Stimulated activated CD8-positive, alpha-beta memory T cell treated with anti-CD3 and anti-CD28 coated beads, Interleukin-4, amount 100 ng/mL, for 4 hours (primary cell): ENCODE measurements at places on chromosomes 1 and 21.

GRCh38 chr1:86356247-86356646 is 39.9 kb downstream of the ODF2L start:
- DNase-seq, result no peak

DNA sequence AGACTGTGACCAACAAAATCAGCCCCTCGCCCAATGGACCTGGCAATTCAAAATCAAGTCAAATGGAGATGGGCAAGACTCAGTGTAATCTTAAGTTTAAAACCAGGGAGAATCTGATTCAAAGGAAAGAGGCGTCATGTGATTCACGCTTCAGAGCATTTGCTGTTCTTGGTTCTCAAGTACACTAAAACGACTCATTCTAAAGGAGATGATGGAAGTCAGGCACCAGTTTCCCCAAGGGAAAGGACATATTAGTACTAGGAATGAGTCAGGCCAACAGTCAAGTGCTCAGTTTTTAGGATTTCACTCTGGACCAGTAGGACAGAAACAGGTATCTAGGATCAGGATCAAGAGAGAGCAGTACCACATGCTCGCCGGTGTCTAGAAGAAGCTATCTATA is 429.6 kb downstream of the PLPP3 start:
- no peak for DNase-seq

DNA sequence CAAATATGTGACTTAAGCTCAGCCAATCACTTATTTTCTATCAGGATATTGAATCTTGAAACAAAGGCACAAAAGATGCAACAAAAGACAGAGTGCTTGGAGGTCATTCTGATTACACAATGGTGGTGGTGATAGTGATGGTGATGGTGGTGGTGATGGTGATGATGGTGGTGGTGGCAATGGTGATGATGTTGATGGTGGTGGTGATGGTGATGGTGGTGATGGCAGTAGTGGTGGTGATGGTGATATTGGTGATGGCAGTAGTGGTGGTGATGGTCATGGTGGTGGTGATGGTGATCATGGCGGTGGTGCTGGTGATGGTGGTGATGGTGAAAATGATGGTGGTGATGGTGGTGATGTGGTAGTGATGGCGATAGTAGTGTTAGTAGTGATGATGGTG is 21.9 kb upstream of the TNR start:
- DNase-seq, result no peak

DNA sequence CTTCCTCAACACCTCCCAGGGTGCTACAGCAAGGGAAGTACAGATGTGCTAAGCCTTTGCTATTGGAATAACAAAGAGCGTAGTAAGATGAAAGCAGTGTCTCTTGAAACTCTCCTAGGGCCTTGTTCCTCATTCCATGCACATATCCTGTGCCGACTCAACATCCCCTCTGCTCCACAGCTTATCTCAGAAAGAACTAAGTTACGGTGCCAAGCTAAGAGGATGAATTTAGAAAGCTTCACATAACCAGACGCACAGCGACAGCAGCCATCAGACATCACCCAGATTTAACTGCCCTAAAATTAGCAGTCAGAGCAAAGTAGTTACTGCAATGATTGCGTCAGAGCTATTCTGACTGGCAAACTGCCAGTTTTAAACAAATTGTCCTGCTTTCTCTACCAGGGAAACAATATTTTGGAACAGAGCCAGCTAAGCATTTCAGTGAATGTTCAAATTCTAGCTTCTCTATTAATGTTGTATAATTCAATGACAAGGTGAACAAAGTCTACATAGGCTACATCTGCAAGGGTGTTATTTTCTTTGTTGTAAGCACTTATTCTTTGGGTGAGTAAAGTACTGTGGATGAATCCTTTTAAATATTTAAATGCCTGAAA is 9.5 kb downstream of the SIPA1L2 start:
- no peak for DNase-seq

DNA sequence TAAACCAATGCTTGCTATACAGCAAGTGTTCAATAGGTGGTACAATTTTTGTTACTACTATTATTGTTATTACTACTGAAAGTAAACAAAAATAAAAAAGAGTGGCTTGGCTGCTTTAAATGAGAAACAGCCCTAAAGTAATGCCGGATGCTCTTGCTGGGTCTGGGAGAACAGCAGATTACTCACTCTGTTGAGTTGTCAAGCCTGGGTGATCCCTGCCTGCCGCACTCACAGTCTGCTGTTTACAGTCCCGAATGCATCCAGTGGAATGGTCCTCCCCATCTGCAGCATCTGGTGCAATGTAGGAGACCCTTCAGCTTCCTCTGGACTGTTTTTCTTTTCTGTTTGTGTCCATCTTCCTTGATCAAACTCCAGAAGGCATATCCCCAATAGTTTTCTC is 102.7 kb upstream of the IVNS1ABP start:
- no peak for DNase-seq

DNA sequence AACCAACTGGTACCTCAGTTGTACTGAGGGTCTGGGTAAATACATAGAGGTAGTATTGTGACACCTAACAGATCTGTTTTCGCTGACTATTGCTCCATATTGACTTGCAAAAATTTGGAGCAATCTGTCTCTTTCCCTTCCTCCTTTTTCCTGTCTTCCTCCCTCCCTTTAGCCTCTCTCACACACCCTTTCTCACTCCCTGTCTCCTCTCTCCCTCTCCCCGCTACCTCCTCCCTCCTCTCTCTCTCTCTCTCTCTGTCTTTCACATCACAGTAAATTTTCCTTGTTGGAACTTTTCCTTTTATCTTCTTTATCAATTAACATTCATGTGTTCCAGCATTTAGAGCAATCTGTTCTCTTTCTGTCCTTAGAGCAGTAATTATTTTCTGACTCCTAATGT is 278.2 kb downstream of the NTNG1 start:
- DNase-seq, result no peak

DNA sequence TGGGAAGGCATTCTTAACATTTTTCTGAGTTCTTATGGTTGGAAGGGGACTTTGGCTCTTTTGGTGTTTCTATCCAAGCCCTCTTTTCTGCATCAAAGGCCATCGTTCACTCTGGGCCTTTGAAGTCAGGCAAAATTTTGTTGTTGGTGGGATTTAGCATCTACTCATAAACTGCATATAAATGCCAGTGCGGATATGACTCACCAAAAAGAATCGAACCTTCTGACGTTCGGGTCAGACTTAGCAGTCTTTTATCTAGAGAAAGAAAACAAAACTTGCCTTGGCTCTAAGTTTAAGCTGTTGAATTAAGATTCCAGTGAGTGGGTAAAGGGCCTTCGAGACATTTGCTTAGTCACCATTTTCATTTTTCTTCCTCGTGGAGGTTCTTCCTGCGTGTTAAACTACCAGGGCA is 51.4 kb downstream of the EVA1C start:
- DNase-seq, result no peak

GRCh38 chr1:118841521-118841920 is 146.6 kb downstream of the TBX15 start:
- no peak for DNase-seq

DNA sequence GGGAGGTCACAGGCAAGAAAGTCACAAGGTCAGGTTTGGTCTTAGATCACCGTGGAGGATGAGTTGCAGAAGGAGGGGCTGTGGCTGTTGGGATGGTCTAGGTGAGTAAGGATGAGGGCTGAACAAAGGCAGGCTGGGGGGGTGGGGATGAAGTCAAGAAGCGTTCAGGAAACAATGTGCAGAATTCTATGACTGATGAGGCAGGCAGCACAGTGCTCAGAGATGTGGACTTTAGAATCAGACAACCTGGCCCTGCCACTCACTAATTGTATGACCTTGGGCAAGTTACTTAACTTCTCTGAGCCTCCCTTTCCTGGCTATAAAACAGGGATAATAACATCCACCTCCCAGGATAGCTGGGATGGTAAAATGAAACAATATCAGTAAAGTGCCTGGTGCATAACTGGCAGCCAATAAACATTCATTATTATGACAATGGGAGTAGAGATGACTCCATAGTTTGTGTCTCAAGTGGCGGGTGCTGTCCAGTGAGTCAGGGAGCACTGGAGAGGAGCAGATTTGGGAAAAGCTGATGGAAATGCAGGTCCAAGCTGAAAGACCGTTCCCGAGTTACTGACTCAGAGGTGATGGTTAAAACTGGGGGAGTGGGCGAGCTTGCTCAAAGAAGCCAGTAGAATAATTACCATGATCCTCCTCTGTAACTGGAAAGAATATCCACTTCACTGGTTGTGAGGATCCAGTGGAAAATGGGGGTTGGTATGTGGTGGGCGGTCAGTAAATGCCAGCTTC is 2.1 kb downstream of the TIE1 start:
- DNase-seq, result no peak

GRCh38 chr1:81974222-81974841 is 173.6 kb downstream of the ADGRL2 start:
- DNase-seq, result no peak

- DNase-seq, result no peak
Measured at GRCh38 chr21:37452227-37452626, 85.7 kb downstream of the DYRK1A start.

- DNase-seq, result no peak
Measured at GRCh38 chr21:37642493-37642892, 273.8 kb downstream of the KCNJ6 start.

- DNase-seq, result no peak
Measured at GRCh38 chr1:229456016-229456415, 22.1 kb upstream of the ACTA1 start.

DNA sequence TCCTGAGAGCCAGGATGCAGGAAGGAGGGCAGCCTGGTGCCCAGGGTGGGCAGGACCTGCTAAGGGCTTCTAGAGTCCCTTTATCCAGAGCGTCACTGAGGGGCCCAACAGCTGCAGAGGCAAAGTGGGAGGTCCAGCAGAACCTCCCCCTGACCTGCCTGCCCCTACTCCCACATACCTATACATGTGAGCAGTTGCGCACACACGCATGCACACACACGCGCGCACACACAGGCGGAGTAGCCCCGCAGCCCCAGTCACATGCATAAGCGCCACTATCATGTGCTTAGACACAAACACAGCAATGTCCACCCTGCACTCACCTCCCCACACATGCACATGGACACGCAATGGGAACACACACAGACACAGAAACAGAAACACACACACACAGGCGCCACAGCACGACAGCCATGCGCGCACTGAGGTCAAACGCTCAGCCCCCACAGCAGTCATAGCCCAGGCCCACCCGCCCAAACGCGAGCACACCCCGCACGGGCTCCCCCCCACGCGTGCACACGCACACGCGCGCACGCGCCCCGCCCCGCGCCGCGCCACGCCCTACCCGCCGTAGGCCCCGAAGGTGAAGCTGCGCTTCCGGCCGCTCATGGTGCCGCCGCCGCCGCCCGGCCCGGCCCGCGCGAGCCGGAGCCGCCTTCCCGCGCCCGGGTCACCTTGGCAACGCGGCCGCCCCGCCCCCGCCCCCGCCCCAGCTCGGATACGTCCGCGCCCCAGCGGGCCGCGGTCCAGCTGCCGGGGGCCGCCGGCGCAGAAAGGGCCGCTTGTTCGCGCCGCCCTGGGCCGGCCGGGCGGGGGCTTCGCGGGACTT is 17.7 kb downstream of the RAP1GAP start:
- DNase-seq, result peak; percentile 1

DNA sequence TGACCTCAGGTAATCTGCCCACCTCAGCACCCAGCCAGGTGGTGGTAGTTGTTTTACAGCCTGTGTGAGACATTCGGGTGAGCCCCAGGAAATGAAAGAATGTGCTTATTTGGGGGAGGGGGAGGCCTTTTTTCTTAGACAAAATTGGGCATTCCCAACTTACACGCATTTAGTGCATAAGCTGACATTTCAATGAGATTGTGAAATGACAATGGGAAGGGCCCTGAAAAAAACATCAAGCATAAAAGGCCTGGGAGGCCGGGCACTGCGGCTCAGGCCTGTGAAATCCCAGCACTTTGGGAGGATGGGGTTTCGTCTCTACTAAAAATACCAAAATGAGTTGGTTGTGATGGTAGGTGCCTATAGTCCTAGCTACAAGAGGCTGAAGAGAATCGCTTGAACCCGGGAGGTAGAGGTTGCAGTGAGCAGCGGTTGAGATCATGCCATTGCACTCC is 5.0 kb downstream of the GAS5 start:
- no peak for DNase-seq

DNA sequence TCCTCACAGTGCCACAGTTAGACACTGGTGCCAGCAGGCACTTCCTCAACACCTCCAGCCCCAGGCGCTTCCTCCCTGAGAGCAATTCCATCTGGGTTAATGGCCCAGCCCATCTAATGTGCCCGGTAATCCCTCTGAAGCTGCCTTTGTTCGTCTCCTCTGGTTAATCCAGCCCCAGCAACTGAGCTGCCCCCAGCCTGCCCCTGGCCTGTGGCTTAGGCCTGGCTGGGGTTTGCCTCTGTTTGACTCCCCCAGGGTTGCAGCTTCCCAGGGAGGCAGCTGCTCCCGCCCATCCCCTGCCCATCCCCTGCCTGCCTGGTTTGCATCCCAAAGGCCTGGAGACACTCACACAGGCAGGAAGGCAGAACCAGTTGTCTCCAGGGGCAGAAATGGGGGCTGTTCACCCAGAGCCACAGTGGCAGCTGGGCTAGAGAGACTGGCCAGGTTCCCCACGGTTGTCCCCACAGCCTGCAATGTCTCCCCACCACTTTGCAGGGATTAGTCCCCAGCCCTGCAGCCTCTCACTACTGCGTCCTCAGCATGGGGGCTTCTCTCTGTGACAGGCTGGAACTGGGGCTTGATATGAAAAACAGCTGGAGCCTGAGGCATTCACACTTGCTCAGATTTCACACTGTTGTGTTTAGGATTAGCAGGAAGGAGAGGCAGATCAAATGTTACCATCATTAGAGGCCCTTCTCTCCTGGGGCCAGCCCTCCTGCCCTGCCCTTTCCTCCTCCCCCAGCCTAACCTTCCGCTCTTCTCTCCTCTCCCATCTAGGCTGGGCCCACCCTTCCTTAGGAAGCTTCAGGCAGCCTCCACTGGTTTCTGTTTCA is 120.2 kb downstream of the TLR5 start:
- DNase-seq, result no peak

GRCh38 chr1:24558902-24559791 is 3.3 kb downstream of the NCMAP start:
- no peak for DNase-seq

GRCh38 chr1:98404866-98405265 is 256.7 kb upstream of the SNX7 start:
- DNase-seq, result no peak

DNA sequence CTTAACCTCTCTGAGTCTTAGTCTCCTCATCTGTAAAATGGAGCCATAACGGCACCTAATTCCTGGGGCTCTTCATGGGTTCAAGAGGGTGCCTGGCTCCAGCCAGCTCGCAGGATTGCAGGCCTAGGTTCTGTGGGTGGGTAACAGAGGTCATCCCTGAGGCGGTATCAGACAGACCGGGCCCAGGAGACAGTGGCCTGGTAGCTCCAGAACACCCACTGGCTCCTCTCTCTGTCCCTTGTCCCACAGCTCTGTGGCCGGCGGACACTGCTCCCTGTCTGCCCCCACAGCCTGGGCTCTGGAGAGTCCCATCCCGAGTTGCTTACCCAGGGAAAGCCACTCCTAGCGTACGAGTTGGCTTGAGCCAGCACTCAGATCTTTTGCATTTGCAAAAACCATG is 150.3 kb downstream of the PEX14 start:
- no peak for DNase-seq

GRCh38 chr21:35367553-35367952 is 318.5 kb upstream of the RUNX1 start:
- DNase-seq, result no peak

GRCh38 chr1:219177940-219178339 is 4.3 kb downstream of the LYPLAL1 start:
- DNase-seq, result no peak
